ENCODE measurements at places on chromosomes 13 and 19.
A peak's percentile ranks its signal among the peaks of the same experiment; 100 is the strongest.

DNA sequence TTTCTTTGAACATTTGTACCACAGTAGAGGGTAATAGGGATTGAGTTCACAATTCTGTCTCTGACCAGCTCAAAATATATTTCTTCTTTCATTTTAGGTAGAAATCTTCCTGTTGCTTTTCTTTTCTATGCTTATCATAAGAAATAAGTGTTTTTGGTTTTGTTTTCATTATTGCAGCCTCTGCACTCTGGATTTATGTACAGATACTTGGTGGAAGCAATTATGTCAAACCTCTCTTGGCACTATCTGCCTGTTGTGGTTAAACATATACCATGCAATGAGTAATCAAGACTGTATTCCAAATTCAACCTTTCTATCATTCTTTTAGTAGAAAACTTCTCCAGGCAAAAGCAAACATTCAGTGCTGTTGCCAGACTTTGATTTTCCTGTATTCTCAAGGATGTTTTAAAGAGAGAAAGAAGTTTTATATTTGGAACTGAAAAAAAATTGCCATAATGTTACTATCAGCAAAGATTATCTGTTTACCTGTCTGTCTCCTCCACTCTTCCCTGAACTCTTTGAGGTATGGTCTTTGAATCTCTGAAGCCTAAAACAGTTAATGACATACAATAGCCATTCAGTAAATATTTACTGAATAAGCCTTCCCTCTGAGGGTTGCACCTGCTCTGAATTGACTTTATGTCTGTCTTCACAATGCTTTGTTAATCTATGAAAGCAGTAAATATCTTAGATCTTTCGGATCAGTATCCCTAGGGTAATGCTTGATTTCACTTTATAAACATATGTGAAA lies 612.5 kb upstream of the PRR20A start:
- no peak for DNase-seq

DNA sequence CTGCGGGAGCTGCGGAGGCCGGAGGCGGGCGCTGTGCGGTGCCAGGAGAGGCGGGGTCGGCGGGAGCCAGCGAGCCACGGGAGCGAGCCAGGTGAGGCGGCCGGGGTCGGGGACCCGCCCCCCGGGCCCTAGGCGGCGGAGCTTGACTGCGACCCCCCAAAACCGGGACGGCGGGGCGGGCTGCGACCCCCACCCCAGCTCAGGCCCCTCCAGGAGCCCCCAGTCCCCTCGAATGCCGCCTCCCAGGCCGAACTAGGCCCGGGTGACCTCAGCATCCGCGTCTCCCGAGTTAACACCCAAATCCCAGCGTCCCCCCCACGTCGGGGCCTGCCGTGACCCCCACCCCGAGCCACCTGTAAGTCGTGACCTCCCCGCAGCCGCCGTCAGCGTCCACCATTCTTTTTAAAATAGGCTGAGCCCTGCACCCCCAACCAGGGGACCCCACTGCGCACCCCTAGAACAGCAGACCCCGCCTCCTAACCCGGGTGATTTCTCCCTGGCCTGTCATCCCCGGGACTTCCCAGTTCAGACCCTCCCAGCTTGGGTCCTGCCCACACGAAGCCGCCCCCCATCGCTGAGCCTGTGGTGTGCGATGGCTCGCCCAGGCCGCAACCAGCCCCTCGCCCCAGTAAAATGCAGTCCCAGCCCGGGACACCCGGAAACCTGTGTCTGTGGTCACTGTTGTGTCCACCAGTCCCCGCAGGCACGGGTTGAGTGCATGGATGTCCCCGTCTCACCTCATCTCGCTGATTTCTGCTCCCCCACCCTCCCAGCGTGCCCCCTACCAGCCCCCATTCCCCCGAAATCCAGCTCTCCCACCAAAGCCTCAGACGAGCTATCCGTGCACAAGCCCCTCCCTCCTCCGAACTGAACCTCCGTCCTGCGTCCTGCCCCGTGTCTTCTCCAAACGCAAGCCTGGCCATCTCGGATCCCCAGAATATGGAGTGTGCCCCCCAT lies 551 bp downstream of the FZR1 start:
- peak; percentile 57 for DNase-seq

GRCh38 chr13:48066310-48066989 lies 28.5 kb downstream of the MED4 start:
- no peak for DNase-seq

GRCh38 chr13:25587326-25587980 lies 215.7 kb downstream of the ATP8A2 start:
- DNase-seq = no peak

DNA sequence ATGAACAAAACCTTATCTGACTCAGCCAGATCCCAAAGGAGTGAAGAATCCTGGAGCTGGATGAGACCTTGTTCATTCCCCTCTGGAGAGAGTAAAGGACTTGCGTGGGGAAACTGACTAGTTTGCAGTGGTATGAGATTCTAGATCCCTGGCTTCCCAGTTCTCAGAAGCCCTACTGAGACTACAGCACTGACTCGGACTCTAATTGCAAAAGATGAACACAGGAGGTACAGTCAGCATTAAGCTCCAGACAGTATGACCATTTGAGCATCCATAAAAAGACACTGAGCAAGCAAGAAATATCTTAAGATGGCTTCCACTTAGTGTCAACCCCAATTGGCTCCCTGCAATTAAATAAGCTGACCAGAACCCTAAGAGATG lies 6.8 kb downstream of the ZC3H4 start:
- DNase-seq = no peak

- no peak for DNase-seq
These were observed 763.8 kb downstream of the SLITRK5 start for GRCh38 chr13:88434953-88435352.

DNA sequence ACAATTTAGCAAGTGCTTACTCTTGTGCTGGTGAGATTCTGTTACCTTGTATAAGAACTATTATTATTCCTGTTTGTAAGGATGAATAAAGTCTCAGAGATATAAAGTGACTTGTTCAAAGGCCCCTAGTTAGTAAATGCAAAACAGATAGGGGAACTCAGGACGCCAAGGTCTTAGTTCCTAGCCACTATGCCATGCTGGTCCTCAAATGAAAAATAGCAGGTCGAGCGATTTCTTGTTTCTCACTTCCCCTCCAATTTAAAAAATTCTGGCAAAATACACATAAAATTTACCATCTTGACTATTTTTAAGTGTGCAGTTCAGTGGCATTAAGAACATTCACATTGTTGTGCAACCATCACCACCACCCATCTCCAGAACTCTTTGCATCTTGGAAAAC lies 1.1 kb downstream of the TECR start:
- no peak for DNase-seq

GRCh38 chr13:60412909-60413616 lies 16.0 kb downstream of the TDRD3 start:
- no peak for DNase-seq

GRCh38 chr19:16266586-16266942 lies 58.1 kb upstream of the KLF2 start:
- DNase-seq = no peak

DNA sequence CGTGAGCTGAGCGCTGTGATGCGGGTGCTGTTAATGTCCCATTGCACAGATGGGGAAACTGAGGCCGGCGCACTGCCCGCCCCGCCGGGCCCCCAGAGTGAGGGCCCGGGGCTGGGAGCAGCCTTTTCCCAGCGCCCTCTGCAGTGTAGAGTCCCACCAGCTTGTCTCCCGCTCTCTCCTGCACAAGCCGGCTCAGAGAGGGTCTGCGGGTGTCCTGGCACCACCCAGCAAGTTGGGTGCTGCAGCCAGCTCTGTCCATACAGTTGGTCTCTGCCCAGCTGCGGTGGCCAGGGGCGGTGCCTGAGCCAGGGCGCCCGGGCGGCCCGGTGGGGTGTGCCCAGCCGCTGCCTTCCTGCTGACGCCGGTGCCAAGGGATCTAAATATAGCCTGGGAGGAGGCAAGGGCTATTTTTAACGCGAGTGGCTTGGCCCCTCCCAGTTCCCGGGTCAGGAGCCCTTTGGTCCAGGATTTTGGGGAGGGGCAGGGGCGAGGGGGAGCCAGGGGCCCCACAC lies 19.3 kb downstream of the GADD45B start:
- peak; percentile 87 for DNase-seq

GRCh38 chr13:75813323-75813722 lies 177.2 kb downstream of the LMO7 start:
- DNase-seq = no peak

GRCh38 chr13:32902874-32903273 lies 113.3 kb upstream of the KL start:
- peak; percentile 91 for DNase-seq

- DNase-seq = no peak
These were observed 222.8 kb upstream of the PRR20A start for GRCh38 chr13:56917966-56918365.

DNA sequence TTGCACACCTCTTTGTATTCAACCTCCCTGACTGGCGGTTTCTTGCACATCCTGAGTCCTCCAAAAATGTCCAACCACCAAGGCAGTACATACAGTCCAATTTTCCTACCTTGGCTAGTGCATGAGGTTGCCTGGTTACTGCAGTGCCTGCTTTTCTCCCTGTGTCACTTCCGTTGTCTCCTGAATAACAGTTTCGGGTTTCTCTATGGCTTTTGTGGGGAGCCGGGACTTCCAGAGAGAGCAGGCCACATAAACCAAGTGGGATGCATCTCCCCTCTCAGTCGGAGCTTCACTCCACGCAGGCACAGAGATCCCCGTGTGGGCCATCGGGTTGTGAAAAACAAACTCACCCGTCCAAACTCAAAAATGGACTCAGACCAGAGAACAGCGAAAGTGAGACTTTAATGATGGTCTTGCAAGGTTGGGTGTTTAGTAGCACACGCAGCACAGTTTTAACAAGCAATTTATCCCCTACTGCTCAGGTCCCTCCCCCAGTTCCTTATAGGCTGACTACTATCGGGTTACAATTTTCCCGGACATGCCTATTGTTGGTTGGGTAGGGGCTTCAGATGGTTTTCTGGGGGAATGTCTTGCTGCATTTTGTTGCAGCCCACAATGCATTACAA lies 173.1 kb downstream of the POU4F1 start:
- no peak for DNase-seq

GRCh38 chr19:48812094-48812929 lies 1.5 kb upstream of the BCAT2 start:
- DNase-seq = peak; percentile 86

DNA sequence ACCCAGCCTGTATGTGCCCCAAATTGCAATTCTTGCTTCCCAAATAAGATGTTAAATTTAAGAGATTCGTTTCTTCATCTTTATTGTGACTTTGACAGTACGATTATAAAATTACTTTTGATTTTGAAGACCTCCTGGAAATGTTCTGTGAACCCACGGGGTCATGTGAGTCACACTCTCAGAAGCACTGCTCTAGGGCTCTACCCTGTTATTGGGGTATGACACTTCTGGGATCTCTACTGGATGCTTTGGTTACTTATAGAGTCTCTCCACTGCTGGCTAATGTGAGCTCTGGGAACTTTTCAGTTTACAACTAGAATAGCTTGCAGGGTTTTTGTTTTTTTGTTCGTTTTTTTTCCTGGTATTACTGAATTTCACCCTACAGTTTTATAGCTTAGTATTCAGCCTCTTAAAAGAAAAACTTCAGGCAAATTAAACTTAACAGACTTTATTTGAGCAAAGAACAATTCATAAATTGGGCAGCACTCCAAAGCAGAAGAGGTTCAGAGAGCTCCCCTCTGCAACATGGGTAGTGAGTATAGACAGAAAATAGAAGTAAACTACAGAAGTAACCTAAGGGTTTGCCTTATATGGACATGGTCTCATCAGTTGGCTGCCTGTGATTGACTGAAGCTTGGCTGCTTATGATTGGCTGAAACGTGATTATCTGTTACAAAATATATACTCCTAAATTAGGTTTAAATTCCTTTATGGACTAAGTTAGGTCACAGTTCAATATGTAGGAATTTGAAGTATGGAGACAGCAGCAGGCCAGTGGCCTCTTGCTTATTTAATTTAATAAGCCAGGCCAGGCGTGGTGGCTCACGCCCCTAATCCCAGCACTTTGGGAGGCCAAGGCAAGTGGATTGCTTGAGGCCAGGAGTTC lies 28.5 kb upstream of the PSPC1 start:
- no peak for DNase-seq

DNA sequence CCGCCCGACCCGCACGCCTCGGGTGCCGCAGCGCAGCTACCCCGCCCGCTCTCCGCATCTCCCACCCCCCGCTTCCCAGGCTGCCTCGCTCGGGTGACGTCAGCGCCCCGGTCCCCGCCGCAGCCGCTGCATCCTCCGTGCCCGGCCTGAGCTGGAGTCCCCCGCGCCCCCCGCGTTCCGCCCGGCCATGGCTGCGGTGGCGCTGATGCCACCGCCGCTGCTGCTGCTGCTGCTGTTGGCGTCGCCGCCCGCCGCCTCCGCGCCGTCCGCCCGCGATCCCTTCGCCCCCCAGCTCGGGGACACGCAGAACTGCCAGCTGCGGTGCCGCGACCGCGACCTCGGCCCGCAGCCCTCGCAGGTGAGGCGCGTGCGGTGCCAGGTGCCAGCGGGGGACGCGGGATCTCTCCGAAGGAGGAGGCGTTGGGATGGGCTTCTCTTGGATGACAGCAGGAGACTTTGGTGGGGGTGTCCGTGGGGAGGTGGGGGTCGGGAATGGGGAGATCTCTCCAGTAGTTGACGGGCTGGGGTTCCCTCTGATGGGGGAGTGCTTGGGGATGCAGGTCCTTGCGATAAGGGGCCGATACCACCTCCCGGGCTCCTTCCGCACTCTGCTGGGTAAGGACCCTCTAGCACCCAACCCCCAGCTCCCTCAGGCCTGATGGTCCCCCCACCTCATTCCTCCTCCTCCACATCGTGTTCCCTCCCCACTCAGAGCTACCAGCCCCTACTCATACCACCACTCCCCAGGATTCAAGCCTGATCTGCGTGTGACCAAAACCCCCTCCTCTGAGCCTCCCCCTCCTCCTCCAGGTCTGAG lies at the start of gene TMEM59L:
Gene TMEM59L, plus strand, starts transcription at position 99 of the 817 bp plus-strand sequence. Its CDS starts 89 bp downstream, at position 188.
- DNase-seq = peak; percentile 40

GRCh38 chr19:12222980-12223630 lies 60.2 kb downstream of the ZNF136 start:
- no peak for DNase-seq

Measured in right hindlimb (tissue), 1 donor.